Foreskin keratinocyte (primary cell): ENCODE measurements at places on chromosomes 7 and 10.

- DNase-seq: no peak
Measured at GRCh38 chr10:54985732-54986131, 184.7 kb upstream of the PCDH15 start.

DNA sequence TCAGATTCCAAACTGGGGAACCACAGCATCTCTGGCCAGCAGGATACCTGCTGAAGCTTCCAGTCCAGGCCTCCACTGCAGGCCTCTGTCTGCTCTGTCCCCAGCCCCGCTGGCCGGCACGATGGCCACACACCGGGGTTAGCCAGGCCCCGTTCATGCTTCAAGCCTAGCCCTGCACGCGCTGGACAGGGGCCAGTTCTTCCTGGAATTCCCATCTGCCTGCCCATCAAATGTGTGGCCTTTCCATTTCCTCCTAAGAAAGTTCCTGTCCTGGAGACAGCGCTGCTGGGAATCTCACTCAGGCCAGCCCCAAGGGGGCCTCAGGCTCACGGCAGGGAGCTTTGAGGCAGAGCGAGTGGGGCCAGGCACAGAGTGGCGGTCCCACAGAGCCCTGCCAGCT lies 18.0 kb downstream of the SH2B2 start:
- no peak for DNase-seq

GRCh38 chr7:140778975-140779374 lies 82.5 kb downstream of the NDUFB2 start:
- no peak for DNase-seq

DNA sequence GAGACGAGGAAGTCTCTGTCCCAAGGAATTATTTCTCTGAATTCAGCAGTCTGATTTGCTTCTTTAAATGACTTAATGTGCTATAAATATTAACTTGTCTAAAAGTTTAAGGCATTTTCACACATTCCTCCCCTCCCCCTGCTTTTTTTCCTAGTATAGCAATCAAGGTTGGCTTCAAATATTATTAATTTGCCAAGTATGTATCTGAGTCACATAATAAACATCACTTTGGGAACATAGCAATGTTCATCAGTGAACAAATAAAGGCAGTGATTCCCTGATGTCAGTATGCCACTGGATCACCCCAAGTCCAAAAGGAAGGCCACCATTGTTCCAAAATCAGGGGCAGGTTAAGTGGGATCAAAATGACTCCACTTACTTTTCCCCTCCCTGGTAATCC lies 40.5 kb downstream of the PDE6C start:
- DNase-seq: peak; percentile 30

DNA sequence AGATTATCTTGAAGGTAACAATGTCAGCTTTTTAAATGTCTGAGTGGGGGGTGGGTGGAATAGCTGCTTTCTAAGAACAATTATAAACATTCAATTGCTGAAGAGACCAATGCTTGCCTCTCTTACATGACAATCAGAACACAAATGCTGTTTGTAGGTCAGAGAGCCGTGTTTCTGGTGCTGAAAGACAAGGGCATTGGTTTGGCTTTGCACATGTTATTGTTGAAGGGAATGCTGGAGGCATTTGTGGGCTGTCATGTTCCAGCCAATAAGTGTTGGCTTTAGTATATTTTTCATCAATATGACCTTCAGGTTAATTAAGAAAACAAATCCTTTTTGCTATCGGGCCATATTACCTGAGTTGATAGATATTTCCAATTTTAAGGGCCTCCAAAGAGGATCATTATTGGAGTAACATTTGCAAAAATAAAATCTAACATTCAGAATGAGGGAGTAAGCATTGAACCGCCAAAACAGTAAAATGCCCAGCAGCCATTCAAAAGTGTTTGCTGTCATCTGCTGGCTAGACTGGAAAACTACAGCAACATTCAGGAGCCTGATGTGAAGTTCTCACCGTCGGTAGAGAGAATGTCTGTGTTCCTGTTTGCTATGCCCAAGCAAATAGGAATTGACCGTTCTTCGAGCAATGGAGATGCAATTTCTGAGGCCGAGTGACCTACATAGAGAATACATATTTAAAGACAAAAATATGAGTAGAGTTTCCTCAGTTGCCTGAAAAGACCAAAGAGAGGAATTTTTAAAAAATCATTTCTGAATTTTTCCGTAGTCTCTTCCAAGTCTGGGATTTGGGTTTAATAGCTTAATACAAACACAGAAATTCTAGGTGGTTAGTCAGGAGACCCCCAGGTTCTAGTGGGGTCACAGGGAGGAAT lies 118.9 kb downstream of the APBB1IP start:
- peak; percentile 18 for DNase-seq

GRCh38 chr10:93703066-93703465 lies 674 bp upstream of the FRA10AC1 start:
- no peak for DNase-seq
